Stimulated activated CD8-positive, alpha-beta memory T cell treated with anti-CD3 and anti-CD28 coated beads, Interleukin-15, amount 100 ng/mL, for 1 hour (primary cell): ENCODE measurements at places on chromosomes 16 and 17.

DNA sequence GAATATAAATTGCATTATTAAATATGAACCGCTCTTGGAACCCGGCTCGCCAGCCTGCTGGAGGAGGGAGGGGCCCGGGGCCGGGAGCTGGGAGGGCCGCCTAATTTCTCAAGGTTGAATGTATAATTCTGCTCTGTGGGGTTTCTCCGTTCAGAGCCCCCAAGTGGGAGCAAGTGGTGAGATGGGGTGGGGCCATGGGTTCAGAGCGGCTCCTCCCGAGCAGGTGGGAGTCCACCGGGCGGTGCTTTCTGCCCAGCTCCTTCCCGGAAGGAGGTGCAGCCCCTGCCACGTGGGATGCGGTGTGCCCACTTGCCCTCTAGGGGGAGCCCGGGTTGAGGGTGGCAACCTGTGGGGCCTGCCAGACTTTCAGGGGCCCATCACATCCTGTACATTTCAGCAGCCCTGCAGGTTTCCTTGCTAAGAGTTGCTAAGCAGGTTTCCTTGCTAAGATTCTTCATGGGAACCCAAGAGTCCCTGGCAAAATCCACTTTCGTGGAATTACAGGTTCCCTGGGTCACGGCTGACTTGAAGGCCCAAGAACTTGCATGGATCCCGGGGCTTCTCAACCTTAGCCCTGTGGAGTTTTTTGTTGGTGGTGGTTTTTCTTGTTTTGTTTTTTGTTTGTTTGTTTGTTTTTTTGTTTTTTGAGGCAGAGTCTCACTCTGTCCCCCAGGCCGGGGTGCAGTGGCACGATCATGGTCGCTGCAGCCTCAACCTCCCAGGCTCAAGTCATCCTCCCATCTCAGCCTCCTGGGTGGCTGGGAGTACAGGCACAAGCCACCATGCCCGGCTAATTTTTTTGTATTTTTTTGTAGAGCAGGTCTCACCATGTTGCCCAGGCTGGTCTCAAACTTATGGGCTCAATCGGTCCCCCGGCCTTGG is 196.7 kb upstream of the GSE1 start:
- DNase-seq: peak; percentile 44

- DNase-seq: no peak
Measured at GRCh38 chr16:19359556-19359955, 58.1 kb upstream of the TMC5 start.

GRCh38 chr16:50389900-50390299 is 21.1 kb upstream of the BRD7 start:
- no peak for DNase-seq

GRCh38 chr16:9679213-9679767 is 502.9 kb downstream of the GRIN2A start:
- no peak for DNase-seq

- DNase-seq: peak; percentile 57
Measured at GRCh38 chr17:76014100-76014924, 12.8 kb downstream of the EVPL start.

DNA sequence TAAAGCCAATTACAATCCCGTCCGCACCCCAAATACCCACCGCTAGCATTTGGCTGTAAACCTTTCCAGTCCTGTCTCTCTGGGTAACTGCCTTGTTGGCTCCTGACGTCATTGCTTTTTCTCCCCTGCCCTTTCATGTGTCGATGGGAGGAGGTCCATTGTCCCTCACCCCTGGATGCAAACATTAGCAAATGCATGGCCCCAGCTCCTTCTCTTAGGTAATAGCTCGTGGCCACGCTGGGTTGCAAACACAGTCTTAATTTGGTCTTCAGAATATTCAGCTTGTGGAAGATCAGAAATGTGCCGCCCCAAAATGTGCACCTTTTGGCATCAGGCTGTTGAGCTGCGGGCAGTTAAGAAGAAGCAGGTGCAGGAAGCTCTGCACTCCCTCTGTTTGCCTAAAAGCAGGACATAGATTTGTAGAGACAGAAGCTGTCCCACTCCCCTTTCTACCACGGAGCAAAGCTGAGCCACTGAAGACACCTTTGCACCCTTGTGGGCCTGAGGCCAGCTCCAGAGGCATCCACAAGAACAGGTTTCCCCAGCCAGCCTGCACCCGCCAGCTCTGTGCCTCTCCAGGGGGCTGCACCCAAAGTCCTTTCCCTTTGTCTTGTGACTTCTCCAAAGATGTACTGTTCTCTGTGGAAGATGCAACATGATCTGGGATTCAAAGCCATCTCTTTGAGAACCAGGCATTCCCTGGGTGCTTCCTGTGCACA is 127.3 kb downstream of the MGAT5B start:
- DNase-seq: no peak

DNA sequence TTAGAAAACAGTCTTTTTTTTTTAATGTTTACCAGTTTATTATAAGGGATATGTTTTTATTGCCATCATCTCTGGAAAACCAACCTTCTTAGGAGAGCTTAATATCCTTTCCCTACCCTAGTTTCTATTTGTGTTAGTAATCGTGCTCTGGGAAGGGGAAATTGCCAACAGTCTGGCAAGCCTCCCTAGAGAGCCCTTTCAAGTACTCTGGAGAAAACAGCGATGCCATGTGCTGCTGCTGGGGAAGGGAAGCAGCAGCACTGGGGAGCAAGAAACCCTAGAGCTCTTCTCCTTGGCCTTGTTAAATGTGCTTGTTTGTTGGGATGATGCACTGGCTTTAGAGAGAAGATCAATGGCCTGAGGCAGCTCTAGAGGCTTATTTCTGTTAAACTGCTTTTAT is 10.3 kb downstream of the RETREG3 start:
- no peak for DNase-seq

DNA sequence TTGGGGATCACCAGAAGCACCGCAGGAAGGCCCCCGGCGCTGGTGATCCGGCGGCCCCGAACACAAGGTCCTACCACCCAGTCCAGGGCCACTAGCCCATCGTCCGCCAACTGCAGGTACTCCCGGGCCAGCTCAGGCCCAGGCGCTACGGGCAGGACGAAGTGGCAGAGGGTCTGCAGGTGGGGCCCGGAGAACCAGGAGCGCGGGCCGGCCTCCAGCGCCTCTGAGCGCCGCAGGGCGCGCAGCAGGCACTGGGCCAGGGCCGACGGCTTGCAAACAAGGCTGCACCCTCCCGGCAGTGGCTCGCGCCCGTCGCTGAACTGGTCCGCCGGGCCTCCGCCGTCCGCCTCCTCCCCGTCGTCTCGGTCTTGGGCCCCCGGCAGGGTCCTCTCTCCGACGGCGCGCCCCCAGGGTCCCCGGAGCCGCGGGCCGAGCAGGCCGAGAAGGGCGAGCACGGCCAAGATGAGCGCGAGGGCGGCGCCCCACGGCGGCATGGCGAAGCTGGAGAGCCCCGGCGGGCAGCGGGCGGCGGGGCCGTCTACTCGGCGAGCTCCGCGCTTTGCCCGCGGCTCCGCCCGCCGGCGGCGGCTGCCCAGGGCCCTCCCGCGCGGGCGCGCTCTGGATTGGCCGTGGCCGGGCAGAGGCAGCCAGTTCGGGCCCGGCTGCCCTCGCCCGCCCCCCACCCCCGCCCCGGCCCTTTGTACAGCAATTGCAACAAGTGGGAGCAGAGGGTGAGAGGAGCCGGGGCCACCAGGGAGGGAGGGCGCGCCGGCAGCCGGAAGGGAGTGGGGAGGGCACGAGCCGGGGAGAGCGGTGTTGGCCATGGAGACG is at the start of gene ABHD15:
TSS of gene ABHD15 (minus strand) at position 565 of the 831 bp plus-strand sequence. CDS start at position 494, 71 bp downstream.
- no peak for DNase-seq

DNA sequence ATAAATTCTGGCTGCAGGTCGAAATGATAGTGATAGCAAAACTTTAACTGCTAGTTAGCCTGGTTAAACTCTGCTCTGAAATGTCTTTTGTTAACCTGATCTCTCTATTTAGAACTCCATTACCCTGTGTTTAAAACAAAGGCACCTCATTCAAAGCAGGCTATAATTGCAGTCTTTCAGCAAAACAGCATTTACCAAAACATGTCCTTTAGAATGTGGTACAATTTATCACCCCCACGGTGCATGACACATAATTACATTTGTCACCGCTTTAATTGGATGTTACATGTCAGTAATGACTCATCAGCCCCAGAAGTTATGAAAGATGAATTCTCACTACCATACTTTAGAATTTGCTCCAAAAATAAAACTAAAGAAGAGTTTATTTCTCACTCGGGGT is 295.4 kb downstream of the TOX3 start:
- no peak for DNase-seq

DNA sequence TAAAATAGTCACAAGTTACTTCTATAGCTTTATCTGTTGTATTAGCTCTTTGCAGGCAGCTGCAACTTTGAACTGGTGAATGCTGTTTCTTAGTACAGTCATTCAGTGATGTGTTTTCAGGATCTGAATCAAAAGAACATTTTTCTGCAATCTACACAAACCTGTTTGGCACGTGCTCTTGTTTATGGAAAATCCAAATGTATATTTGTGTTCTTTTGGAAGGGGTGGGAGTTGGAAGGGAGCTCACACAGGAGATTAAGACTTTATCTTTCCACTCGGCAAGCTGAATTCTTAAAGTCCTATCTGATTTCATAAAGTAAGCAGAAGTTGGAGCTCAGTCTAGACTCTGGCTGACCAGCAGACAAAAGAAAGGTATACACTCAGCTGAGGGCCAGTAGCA is 300.2 kb downstream of the MAP2K6 start:
- DNase-seq: no peak

DNA sequence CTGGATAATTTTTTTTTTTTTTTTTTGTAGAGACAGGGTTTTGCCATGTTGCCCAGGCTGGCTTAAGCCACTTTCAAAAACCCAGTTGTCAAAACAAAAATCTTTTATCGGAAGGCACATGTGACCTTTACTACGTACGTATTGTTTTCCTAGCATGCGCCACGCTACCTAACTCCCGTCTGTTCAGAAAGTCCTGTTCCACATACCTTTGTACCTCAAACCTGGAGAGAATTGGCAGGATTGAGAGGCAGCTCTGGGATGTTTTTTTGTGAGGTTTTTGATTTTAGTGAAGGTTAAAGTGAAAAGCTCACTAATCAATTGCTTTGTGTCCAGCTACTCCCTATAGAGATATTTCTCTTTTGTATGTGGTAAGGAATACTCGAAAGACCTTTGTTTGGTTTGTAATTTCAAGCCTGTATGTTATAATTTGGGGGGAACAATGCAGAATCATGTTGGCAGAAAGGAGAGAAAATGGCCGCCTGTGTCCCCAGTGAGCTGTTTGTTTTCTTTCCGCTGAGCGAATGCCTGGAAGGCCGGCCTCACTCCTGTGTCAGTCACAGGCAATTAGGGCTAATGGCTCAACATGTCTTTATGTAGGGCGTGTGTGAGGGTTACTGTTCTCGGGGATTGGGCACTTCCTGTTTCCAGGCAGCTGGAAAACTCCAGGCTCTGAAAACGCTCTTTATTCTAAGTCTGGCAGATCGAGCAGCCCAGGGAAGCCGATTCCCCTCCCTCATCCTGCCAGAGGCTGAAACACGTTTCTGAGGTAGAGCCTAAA is 60.8 kb upstream of the CLEC18A start:
- no peak for DNase-seq

DNA sequence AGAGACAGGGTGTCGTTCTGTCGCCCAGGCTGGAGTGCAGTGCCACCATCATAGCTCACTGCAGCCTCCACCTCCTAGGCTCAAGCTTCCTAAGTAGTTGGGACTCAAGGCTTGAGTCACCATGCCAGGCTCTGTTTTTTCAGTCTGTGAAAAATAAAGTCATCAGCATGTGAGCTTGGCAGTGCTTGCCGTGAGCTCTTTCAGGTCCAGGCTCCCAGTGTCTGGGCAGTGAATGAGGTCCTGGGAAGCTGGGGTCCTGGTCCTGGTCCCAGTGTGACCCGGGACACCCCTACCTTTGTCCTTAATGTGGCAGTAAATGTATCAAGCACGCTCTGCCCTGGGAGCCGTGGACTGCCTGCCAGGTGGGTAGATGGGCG is 22.9 kb upstream of the RPL13 start:
- no peak for DNase-seq

GRCh38 chr17:63665527-63666214 is 34.3 kb downstream of the LIMD2 start:
- DNase-seq: no peak

DNA sequence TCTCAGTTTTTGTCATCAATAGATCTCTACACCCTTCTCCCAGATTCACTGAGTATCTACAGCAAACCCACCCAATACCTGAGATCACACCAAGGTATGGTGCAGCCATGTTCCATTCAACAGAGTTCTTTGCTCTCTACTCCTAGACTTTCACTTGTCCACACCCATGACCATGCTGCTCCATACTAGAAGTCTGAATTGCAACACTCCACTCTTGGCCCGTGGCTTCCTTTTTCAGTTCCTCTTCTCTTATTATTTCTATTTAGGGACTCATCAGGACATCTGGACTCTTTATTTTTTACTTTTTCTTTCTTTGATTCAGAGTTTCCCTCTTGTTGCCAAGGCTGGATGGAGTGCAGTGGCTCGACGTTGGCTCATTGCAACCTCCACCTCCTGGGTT is 37.1 kb downstream of the YWHAE start:
- DNase-seq: no peak

- no peak for DNase-seq
Measured at GRCh38 chr16:89320782-89321501, 103.4 kb downstream of the ZNF778 start.

DNA sequence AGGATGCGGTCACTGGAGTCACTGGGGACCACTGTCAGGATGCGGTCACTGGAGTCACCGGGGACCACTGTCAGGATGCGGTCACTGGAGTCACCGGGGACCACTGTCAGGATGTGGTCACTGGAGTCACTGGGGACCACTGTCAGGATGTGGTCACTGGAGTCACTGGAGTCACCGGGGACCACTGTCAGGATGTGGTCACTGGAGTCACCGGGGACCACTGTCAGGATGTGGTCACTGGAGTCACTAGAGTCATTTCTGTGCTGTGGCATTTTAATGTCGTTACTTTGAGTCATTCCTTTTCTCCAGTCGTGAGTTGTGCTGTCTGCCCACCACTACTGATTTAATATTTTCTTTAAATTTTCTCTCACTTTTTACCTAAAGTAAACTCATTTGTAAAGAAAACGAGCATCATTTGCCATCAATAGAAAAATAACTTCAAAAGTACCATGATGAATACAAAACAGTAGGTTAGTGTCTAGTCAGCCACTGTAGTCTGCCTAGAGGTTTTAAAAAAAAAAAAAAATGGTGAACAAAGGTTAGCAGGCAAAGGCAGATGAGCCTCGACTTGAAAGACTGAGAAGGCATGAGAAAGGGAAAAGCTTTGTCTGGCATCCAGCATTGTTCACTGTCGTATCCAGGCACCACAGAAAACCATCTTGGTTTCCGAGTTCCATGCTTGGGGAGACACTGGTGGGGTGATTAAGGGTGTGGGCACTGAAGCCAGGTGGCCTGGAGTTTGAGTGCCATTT is 346.6 kb downstream of the SNX29 start:
- no peak for DNase-seq

GRCh38 chr16:1828645-1829410 is 1.8 kb downstream of the FAHD1 start:
- DNase-seq: no peak

DNA sequence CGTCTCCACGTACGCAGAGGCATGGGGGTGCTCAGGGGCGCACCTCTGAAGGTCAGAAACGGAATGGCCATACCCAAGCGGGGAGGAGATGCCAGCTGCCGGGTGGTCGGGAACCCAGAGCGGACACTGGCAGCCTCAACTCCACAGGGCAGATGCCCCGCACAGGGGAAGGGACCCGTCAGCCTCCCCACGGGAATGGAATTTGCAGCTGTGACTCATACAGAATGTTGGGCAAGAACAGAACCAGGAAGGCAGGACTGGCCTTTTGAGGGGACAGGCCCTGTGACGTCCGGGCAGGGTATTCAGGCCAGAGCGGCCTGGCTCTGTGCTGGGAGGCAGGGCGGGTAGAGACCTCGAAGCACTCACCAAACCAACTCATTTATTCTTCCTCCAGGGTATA is 7.5 kb downstream of the TK1 start:
- no peak for DNase-seq

GRCh38 chr17:75152922-75153779 is 1.2 kb downstream of the JPT1 start:
- DNase-seq: no peak

- DNase-seq: no peak
Measured at GRCh38 chr16:11783319-11784037, 13.6 kb downstream of the ZC3H7A start.
